ENCODE measurements at places on chromosomes 5 and 9. TPM values are rescaled to one million over a fixed set of nuclear protein-coding genes. Genes with fewer than 3 reads are reported as not detected.

- DNase-seq = no peak
- no peaks in the 10 kb centered on the region for H3K27me3 ChIP-seq
- no peaks in the 10 kb centered on the region for H3K36me3 ChIP-seq
- H3K27ac ChIP-seq = no peak overlapping the region
These were observed 246.3 kb downstream of the BNC2 start for GRCh38 chr9:16623989-16624743.

The ADRB2 gene
- total RNA-seq = 4.6 TPM

- H3K36me3 ChIP-seq = no peaks in the 10 kb centered on the region
- DNase-seq = no peak
- H3K4me1 ChIP-seq = peaks cover 8% of the 10 kb centered on the region
- H3K27ac ChIP-seq = no peak overlapping the region
These were observed 215.1 kb upstream of the DAPK1 start for GRCh38 chr9:87282538-87282937.

DNA sequence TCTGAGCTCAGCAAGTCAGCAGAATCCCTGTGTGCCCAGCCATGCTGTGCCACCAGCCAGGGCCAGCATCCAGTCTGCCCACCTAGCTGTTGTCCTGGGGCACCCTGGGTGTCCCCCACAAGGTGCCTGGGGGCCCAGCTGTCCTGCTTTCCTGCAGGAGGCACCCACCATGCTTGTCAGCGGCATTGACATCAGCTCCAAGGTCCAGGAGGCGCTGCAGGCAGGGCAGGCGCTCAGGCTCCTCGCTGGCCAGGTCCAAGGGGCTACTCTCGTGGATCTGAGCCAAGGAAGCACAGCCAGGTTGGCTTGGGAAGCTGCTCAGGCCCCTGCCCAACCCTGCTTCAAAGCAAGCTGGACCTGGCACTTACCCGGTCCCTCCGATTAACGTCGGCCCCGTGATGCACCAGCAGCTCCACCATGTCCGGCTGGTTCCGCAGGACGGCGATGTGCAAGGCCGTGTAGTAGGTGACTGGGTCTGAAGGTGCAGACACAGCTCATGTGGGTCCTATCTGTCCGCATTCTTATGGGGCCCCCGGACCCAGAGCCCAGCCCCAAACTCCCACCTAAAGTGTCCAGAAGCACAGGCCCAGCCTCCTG is 2.8 kb downstream of the ASB6 start:
- H3K4me3 ChIP-seq = no peak overlapping the region
- H3K36me3 ChIP-seq = peaks cover 56% of the 10 kb centered on the region
- peaks cover 34% of the 10 kb centered on the region for H3K4me1 ChIP-seq
- peak overlapping the region; percentile 42 for H3K27ac ChIP-seq

The IL3 gene
- total RNA-seq = not detected

The FCHO2 gene
- 19.7 TPM for total RNA-seq

The EPB41L4B gene
- total RNA-seq = 1.5 TPM

- no peak for DNase-seq
- H3K4me3 ChIP-seq = no peak overlapping the region
- peak overlapping the region; percentile 17 for H3K27ac ChIP-seq
- peaks cover 55% of the 10 kb centered on the region for H3K4me1 ChIP-seq
- H3K27me3 ChIP-seq = no peaks in the 10 kb centered on the region
These were observed 65.8 kb downstream of the TSTD2 start for GRCh38 chr9:97567182-97567893.

DNA sequence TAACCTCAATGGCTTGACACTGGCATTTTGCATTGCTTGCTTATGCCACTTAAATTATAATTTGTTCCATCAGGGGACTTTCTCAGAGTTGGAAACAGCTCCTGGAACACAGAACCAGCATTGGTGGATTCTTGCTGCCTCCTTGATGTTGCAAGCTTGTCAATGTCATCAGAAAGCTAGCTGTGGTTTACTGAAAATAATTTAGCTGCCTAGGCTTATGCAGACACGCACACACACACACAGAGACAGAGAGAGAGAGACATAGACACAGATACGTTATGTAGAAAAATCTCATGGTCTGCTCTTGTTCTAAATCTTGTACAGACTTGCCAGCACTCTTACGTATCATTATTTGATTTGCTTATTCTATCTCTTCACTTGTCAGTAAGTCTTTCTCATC is 78.0 kb downstream of the HMHB1 start:
- H3K4me1 ChIP-seq = peaks cover 28% of the 10 kb centered on the region
- no peak overlapping the region for H3K27ac ChIP-seq
- no peaks in the 10 kb centered on the region for H3K27me3 ChIP-seq
- no peak overlapping the region for H3K4me3 ChIP-seq

GRCh38 chr9:14868772-14869583 is 41.2 kb downstream of the FREM1 start:
- no peak overlapping the region for H3K4me3 ChIP-seq
- DNase-seq = no peak
- H3K36me3 ChIP-seq = no peaks in the 10 kb centered on the region
- H3K4me1 ChIP-seq = no peaks in the 10 kb centered on the region
- H3K27ac ChIP-seq = no peak overlapping the region

- no peak overlapping the region for H3K4me3 ChIP-seq
- peak overlapping the region; percentile 64 for H3K27ac ChIP-seq
- H3K27me3 ChIP-seq = no peaks in the 10 kb centered on the region
- H3K4me1 ChIP-seq = peaks cover 47% of the 10 kb centered on the region
- no peaks in the 10 kb centered on the region for H3K36me3 ChIP-seq
- DNase-seq = no peak
These were observed 37.4 kb downstream of the SHB start for GRCh38 chr9:38031594-38031993.

The C9orf72 gene
- total RNA-seq = 20.5 TPM

The C7 gene
- total RNA-seq = 1,019 TPM
